Germinal center (tissue), 1 donor: ENCODE measurements at places on chromosomes 11 and 22.

- no peak for DNase-seq
These were observed 94.1 kb upstream of the ANO1 start for GRCh38 chr11:69983897-69984438.

GRCh38 chr11:13462311-13462900 is 616 bp downstream of the BTBD10 start:
- DNase-seq, result peak; percentile 45

DNA sequence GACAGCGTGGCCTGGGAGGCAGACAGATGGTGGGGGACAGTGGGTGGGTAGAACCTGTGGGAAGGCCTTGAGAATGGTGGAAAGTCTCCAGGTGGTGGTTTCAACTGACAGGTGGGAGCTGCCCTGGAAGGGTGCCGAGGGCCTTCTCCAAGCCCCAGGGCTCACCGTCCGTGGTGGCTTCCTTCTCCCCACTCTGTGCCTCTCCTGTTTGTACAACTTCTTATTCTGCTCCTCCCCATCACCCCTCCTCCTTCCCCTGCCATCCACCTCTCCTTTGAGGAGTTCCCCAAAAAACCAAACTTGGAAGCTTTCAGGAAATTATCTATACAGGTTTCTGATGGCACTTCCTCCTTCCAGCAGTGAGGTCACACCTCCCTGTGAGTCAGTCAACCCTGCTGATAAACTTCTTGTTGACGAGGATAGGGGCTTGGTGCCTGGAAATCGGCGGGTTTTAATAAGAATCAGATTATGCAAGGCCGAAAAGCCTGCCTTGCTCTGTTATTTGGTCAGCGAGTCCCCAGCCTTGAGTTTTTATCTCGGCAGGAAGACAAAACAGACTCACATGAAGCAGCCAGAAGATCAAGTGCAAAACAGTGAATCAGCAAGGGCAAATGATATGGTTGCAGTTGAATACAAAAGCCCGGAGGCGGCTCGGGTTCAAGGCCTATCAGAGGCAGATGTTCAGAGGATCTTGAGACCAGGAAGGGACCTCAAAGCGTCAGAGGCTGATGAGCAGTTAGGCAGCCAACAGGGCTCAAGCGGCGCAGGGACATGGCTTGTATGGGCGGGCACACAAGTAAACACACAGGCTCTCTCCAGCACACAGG is 9.5 kb upstream of the ST3GAL4 start:
- DNase-seq, result no peak

GRCh38 chr11:68297494-68297811 is 14.9 kb upstream of the LRP5 start:
- DNase-seq, result no peak

GRCh38 chr11:22460181-22460580 is 122.0 kb downstream of the SLC17A6 start:
- no peak for DNase-seq

DNA sequence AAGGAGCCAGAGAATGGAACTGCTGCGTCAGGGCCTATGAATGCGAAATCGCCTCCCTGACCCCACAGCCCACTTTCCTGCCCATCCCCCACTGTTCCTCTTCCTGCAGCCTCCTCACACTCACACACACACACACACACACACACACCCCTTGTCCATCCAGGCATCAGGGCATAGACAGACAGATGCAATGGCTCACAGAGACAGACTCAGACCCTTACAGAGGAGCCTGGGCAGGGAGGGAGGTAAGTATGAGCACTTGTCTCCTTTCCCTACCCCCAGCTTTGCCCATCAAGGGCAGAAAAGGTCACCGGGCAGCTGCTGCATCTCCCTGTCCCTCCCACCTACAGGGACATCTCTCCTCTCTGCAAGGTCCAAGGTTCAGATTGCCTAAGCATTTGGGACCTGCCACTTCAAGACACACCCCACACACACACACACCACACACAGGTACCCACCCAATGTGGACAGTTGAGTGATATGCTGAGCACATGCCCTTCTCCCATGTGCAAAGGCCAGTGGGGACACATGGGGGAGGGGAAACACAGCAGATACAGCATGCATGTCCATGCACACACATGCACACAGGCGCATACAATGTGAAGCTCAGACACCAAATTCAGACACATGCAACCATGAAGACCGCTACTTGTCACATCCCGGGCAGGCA is 2.0 kb upstream of the NRXN2 start:
- DNase-seq, result no peak

- no peak for DNase-seq
These were observed 3.8 kb downstream of the ZBTB16 start for GRCh38 chr11:114063149-114063828.
